ENCODE measurements at places on chromosomes 2 and 18. TPM values are rescaled to one million over a fixed set of nuclear protein-coding genes. Genes with fewer than 3 reads are reported as not detected.

The SLC25A12 gene
- 26.9 TPM for polyA plus RNA-seq

The ARHGAP15 gene
- polyA plus RNA-seq, result 7.5 TPM

The SNX17 gene
- 111 TPM for polyA plus RNA-seq

The SP5 gene
- 0.39 TPM for polyA plus RNA-seq

The ZNF532 gene
- 91.7 TPM for polyA plus RNA-seq

The EMX1 gene
- 48.0 TPM for polyA plus RNA-seq

The STPG4 gene
- polyA plus RNA-seq, result 0.24 TPM

The FAM228A gene
- polyA plus RNA-seq, result 0.83 TPM

The ALK gene
- 0.11 TPM for polyA plus RNA-seq

The FEV gene
- polyA plus RNA-seq, result 0.08 TPM

The AQP4 gene
- polyA plus RNA-seq, result 1.00 TPM

The RGPD8 gene
- 2.4 TPM for polyA plus RNA-seq

The EPB41L5 gene
- polyA plus RNA-seq, result 100 TPM

Data from right renal pelvis (tissue), 4 donors.